ENCODE measurements at places on chromosomes 12 and 14. TPM values are rescaled to one million over a fixed set of nuclear protein-coding genes. Genes with fewer than 3 reads are reported as not detected.

Gene IL23A
- total RNA-seq, result not detected

Gene PLA2G1B
- total RNA-seq, result not detected

Gene TMEM30B
- total RNA-seq, result 0.20 TPM

Gene GALNT16
- 0.34 TPM for total RNA-seq

Gene CLEC14A
- total RNA-seq, result 167 TPM

Gene FERMT2
- total RNA-seq, result 115 TPM

Gene INSM2
- not detected for total RNA-seq

Gene ANO2
- total RNA-seq, result 13.5 TPM

Gene DBX2
- not detected for total RNA-seq

Gene BCL11B
- not detected for total RNA-seq

Gene CLEC4C
- not detected for total RNA-seq

Gene ADAM21
- 0.07 TPM for total RNA-seq

Gene CARMIL3
- 0.05 TPM for total RNA-seq

Gene GYS2
- total RNA-seq, result not detected

Gene GON7
- total RNA-seq, result 16.9 TPM

Gene TAS2R14
- 0.07 TPM for total RNA-seq

Gene COX14
- total RNA-seq, result 57.1 TPM

Gene C12orf54
- total RNA-seq, result not detected

Gene DHRS2
- total RNA-seq, result 0.13 TPM

Gene TAS2R8
- total RNA-seq, result not detected

Gene MUCL1
- not detected for total RNA-seq

Gene AHNAK2
- 65.5 TPM for total RNA-seq

Gene SOAT2
- total RNA-seq, result not detected

Gene HOXC12
- not detected for total RNA-seq

Gene ANO4
- total RNA-seq, result 0.25 TPM

Gene TMEM52B
- not detected for total RNA-seq

Gene ZNF705A
- 0.34 TPM for total RNA-seq

Gene GPR84
- not detected for total RNA-seq

Gene C1QL4
- total RNA-seq, result not detected

All from mammary microvascular endothelial cell (primary cell).